Fibroblast of the conjunctiva (primary cell): ENCODE measurements at places on chromosomes 2 and 18.

GRCh38 chr2:84781942-84782716 lies 98.8 kb downstream of the TRABD2A start:
- DNase-seq = no peak

DNA sequence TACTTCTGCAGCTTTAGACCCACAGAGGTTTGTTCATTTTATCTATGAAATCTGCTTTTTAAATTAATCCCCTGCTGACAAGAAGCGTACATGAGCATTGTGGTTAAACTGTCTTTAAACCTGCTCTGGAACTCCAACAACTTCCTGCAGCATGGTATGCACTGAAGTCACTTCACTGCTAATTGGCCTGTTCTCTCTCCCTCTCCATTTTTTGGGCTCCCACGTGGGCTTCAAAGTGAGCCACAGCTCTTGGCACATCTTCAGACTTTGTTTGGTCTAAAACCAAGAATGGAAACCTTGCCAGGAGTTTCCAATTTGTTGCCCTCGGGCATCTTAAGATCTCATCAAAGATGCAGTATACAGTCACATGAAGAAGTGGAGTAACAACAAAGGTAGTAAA lies 311.4 kb downstream of the LRRTM1 start:
- no peak for DNase-seq

DNA sequence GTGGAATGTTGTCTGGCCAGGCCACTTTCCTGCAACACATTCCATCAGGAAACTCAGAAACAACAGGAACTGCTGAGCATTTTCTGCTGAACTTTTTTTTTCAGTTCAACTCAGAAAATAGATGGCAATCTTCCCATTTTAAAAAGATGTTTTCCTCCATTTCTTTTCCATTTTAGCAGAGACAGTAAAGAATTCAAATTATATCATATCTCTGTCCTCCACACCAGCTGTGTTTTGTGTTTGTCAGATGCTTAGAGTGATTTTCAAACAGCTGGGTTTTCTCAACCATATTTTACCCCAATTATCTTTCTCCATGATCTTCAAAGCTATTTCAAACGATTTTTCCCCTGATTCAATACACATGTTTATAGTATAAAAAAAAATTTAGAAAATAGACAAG lies 713.4 kb downstream of the LRRTM4 start:
- no peak for DNase-seq

- DNase-seq = no peak
Observed at GRCh38 chr2:44533508-44533907, 171.8 kb downstream of the CAMKMT start.

DNA sequence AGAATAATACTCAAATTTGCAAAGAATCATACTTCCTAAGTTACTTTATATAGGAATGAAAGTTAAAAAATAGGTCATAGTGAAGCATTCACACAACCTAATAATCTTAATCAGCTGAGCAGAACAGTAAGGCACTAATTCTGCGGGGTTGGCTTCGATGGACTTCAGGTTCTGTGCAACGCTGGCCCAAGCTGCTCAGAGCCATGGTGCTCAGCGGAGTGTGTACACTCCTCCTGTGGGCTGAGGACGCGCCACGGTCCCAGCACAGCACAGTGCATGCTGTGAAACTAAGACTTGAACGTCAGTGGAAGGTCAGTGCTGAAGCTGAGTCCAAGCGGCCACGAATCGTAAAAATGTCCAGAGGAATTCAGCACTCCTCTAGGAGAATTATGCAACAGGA lies 66.7 kb downstream of the MYT1L start:
- DNase-seq = no peak

GRCh38 chr18:40524881-40525280 lies 1430.2 kb upstream of the PIK3C3 start:
- no peak for DNase-seq

GRCh38 chr18:52391810-52392559 lies 52.0 kb downstream of the DCC start:
- no peak for DNase-seq

DNA sequence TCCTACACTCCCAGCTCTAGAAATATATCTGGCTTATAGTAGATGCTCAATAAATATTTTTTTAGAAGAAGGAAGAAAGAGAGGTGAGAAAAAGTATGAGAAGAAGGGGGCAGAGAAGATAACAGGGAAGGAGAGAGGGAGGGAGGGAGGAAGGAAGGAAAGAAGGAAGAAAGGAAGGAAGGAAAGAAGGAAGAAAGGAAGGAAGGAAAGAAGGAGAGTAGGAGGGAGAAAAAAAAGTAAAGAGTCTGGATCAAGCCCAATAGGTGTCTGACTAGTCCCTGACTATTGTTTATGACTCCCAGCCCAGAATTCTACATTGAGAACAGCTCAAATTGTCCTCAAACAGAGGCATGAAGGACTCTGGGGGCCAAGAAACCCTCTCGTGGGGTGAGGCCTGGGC lies 83.9 kb downstream of the THNSL2 start:
- DNase-seq = no peak

DNA sequence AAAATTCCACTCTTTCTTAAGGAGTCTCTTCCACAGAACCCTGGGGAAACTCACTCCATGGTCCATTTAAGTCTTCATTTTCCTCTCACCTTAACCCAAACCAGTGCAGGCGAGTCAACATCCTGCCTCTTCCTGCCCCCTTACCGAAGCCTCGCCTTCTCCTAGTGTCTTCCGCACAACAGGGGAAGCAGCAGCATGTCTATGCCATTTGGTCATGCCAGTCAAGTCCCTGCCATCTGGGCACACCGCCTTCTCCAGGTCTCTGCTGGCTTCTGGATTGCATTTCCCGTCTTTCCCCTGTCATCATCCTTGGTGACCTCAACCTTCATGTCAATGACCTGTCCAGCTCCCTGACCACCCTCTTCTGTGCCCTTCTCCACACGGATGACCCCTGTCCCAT lies 77.3 kb upstream of the FZD7 start:
- DNase-seq = no peak

GRCh38 chr2:160920791-160921303 lies 239.4 kb upstream of the TANK start:
- peak; percentile 98 for DNase-seq
